Activated T-helper 9 cell treated with anti-CD3 and anti-CD28 coated beads, Interleukin-2, amount 50 U/mL, for 16 hours (primary cell): ENCODE measurements at places on chromosomes 1 and 21.

DNA sequence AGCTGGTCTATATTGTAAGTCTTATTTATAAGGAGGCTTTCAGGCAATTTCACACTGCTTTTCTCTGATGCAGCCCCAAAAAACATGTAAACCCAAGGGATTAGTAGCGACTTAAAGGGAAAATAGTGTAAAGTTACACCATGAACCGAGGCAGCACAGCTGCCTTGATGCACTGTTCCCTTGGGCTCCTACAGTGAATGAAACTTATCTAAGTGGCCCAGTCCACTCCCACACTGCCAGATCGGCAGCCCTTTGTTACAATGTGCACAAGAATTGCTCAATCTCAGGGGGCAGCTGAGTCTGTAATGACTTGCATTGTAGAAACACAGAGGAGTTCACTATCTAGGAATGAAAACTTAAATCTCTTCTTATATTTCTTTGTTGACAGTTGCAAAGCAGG is 120.8 kb upstream of the ADGRL2 start:
- DNase-seq: no peak

GRCh38 chr21:38392661-38393060 is 105.6 kb downstream of the ERG start:
- DNase-seq: no peak

DNA sequence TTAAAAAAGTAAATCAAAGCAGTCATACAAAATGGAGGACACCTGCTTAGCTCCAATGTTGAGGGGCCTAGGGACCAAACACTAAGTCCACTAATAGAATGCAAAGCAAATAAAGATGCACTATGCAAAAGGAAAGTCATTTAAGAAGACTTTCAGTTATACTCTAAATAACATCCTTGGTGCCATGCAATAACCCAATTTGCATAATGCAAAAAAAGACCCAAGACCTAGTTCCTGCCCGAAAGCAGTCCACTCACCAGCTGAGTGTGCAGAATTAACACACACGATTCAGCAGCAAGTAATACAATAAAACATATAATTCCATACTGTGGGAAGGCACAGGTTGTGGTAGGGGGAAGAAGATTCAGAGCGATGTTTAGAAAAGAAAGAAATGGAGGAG is 101.8 kb downstream of the TGFBR3 start:
- no peak for DNase-seq

DNA sequence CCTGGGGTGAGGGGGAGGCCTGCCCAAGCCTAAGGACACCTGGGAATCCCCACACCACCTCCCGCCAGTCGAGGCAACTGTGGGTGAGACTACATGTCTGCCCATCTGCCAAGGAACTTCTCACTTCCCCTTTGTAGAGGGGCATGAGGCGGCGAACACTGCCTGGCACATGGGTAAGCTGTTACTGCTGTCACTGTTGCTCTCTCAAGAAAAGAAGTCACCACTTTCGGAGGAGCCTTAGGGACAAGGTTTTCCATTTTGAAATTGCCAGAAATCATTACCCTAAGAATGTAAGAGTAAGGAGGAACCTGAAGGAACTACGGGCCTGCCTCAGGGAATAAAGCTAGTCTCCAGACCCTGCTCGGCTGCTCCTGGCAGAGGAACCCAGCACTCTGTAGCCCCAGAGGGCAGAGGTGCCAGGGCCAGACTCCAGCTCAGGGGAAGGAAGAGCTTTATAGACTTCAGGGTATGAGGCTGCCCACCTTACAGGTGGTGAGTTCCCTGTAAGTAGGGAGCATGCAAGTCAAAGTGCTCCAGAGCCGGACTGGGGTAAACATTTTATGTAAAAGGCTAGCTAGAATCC is 23.3 kb downstream of the SLC2A1 start:
- no peak for DNase-seq

GRCh38 chr1:225354906-225355305 is 72.9 kb downstream of the LBR start:
- DNase-seq: no peak

GRCh38 chr1:222547944-222548671 is at the start of gene HHIPL2:
Gene HHIPL2 (minus strand): TSS chr1:222548104. CDS start chr1:222548044, 60 bp downstream.
- DNase-seq: no peak

DNA sequence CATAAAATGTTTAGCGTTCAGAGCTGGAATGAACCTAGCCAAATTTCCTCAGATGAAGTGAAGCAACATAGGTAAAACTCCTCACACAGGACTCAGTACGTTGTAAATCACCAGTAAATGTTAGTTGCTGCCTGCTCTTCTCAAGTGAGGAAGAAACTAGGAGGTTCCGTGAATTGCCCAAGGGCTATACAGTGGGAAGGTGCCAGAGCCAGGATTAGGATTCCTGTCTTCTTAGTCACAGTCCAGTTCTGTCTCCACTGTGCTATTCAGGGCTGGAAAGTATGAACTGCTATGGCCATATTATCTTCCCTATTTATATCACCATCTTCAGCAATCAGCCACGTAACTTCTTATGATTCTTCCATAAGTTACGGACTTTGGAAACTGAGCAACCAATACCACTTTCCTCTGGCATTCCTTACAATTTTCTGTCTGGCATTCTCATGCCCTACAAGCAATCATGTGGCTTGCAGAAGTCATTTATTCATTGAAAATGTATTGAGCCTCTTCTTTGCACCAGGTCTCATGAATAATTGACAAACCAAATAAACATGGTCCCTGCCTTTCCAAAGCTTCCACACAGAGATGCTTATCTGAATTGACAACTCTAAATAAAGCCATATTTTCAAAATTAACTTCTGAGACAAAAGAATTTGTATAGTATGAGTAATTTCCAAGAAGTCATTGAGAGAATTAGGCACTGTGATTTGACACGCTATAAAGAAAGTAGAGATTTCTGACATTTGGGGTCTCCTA is 271.6 kb upstream of the SGIP1 start:
- DNase-seq: no peak

- no peak for DNase-seq
These were observed 5.6 kb downstream of the RPS6KA1 start for GRCh38 chr1:26535201-26535600.

- no peak for DNase-seq
These were observed 7.6 kb downstream of the AGPAT3 start for GRCh38 chr21:43872531-43873197.

DNA sequence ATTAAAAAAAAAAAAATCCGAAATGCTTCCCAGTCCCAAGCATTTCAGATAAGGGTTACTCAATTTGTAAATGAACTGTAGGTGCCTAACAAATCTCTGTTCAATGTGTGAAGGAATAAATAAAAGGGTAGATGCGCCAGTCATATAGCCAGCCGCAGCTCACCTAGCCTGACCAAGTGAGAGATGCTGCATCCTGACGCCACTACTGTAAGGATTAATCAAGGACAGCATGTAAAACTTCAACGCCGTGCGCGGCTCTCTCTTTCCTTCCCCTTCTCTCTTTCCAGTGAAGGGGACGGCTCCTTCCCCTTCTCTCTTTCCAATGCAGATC is 441 bp downstream of the PPT1 start:
- DNase-seq: no peak

- DNase-seq: peak; percentile 34
These were observed 107.5 kb downstream of the ZNF281 start for GRCh38 chr1:200302192-200302920.

DNA sequence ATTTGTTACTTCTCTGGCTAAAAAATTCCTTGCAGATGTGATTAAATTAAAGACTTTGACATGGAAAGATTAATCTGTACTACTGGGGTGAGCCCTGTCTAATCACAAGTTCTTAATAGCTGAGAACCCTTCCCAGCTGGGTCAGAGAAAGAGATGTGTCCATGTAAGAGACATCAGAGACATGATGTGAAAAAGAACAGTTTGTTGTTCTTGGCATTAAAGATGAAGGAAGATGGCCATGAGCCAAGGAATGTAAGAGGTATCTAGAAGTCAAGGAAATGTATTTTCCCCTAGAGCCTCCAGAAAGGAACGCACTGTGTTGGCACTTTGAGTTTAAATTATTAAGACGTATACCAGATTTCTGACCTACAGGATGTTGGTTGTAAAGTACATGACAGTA is 1271.5 kb upstream of the PRMT6 start:
- DNase-seq: no peak

- DNase-seq: no peak
These were observed 27.8 kb downstream of the ASAP3 start for GRCh38 chr1:23456226-23456625.

DNA sequence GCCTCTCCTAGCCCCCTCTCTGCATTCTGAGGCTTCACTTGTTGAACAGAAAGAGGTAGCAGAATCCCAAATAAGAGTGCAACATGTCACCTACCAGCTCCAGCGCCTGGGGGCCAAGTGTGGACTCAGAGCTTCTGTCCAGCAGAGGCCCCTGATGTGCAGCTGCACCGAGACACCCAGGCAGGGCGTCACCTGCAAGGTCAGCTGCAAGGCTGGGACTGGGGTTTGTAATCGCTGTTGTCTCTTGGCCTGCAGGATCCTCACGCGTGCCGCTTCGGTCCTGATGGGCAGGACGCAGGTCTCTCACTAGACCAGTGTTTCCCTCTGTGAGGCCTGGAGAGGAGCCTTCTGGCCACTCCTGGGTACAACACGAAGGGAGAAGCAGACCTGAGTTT is 4.3 kb upstream of the SLX9 start:
- no peak for DNase-seq

- no peak for DNase-seq
These were observed 18.1 kb downstream of the ATP1A1 start for GRCh38 chr1:116391185-116391584.

DNA sequence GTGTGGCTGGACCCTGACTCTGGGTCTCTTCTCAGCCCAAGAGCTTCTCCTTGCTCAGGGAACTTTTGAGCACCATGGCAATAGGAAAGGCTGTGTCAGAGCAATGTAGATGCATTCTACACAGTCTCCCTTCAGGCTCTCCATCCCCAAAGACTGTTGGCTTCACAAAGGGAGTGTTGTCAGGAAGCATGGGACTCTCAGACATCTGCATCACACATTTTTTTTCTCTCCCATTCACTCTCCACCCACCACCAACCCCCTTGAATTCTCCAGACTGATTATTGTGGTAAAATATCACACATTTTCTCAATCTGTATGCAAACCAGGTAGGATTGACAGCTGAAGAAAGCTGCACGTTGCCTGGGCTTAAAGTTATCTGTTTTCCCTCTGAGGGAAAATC is 105.4 kb upstream of the WARS2 start:
- no peak for DNase-seq

DNA sequence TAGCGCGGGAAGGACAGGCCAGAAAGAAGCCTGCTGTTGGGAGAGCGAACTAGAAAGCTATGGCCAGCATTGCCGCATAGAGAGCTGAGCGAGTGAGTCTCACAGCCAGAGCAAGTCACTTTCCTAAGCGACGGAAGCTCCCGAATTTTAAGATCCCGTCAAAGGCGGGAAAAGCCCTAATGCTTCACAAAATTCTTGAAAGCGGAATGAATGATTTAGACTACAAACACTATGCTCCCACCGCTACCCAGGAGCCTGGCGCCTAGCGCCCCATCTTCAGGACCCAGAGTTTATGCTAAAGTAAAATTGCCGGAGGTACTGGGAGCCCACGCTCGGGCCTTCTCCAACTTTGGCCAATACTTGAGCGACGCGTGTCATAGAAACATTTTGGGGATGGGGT is 409.9 kb upstream of the ESRRG start:
- no peak for DNase-seq

GRCh38 chr1:183912265-183912886 is 107.5 kb downstream of the RGL1 start:
- DNase-seq: no peak

DNA sequence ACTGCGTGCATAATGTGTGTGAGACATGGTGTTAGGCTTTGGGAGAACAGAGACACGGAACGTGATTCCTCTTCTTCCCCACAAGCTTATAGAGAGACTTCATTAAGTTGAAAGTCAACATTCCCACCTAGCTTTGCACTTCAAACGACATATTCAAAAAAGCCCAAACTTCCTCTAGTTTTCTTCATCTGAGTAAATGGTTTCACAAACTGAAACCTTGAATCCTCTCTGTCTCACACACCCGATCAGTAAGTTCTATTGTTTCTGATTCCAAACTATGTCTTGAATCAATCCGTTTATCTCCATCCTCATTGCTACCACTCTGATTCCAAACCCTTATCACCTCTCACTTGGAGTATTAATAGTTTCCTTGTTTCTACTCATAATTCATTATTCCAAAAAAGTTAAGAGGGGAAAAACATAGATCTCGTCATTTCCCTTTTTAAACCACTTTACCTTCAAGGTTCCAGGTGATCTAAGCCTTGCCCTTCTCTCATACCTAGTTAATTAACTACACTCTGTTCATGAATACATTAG is 1.6 kb upstream of the METTL18 start:
- DNase-seq: no peak

DNA sequence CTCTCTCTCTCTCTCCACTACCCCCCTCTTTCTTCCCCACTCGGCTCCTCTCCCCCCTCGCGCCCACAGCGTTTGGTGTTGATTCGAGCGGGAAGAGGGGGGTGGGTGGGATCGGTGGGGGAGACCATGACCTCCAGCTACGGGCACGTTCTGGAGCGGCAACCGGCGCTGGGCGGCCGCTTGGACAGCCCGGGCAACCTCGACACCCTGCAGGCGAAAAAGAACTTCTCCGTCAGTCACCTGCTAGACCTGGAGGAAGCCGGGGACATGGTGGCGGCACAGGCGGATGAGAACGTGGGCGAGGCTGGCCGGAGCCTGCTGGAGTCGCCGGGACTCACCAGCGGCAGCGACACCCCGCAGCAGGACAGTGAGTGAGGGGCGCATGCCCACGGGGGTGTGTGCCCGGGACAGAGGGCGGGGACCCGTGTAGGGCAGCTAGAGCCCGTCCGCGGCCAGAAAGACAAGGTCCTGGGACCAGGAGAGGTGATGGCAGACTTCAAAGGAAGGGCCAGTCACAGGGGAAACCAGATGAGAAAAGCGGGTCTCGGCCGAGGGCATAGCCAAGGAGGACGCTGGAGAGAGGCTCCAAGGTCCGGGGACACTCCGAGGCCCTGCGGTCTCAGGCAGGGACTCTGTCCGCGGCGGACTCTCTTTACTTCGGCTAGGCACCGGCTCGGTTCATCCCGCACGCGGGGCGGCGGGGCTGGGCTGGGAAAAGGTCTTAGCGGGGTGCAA is at the start of gene PRRX1:
Gene PRRX1 (plus strand): TSS at position 39 of the 735 bp plus-strand sequence. CDS start 88 bp downstream, at position 127.
- DNase-seq: no peak

- DNase-seq: no peak
These were observed 46.2 kb upstream of the SLC44A3 start for GRCh38 chr1:94773931-94774422.

DNA sequence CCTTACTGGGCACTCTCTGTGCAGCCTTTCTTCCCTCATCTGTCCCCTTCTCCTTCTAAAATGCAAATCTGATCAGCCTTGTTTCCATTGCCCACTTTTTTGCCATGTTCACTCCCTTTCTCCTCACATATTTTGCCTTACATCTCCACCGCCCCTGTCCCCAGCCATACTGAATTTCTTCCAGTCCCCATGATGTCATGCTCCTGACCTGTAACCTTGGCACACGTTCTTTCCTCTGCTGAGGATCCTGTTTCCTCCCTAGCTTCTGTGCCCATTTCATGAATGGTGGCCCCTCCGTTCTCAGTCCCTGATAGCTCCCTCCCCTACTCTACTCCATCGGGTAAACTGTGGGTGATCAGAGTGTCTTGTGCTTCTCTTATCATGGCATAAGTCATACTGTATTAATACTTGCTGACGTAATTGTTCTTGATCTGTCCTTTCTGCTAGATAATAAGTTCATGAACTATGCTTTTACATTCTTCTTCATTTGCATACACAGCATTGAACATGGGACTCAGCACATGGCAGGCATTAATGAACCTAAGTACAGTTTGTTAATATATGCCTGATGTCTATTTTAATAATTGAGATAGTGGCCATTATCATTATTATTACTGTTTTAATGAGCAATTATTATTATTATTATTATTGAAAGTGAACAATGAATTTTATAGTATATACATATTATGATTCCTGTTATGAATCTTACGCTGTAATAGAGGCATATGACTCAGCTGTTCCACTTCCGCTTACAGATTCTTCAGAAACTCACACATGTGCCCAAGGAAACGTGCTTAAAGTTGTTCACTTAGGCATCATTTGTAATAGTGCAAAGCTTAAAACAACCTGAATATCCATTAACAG is 28.5 kb downstream of the MAP3K21 start:
- no peak for DNase-seq
